Activated CD8-positive, alpha-beta memory T cell treated with anti-CD3 and anti-CD28 coated beads for 1 hour (primary cell): ENCODE measurements at places on chromosomes 5 and 9.

DNA sequence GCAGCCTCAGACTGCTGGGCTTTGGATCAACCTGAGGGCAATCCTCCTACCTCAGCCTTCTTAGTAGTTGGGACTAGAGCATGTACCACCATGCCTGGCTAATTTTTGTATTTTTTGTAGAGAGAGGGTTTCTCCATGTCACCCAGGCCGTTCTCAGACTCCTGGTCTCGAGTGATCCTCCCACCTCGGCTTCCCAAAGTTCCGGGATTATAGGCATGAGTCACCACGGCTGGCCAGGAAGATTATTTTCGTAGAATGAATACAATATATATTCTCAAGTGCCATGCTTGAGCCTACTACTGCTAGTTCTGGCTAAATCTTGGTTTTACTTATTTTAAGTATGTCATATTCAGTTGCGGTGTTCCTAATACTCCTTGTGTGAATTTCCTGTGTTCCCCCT lies 88.2 kb upstream of the CLINT1 start:
- DNase-seq, result no peak

DNA sequence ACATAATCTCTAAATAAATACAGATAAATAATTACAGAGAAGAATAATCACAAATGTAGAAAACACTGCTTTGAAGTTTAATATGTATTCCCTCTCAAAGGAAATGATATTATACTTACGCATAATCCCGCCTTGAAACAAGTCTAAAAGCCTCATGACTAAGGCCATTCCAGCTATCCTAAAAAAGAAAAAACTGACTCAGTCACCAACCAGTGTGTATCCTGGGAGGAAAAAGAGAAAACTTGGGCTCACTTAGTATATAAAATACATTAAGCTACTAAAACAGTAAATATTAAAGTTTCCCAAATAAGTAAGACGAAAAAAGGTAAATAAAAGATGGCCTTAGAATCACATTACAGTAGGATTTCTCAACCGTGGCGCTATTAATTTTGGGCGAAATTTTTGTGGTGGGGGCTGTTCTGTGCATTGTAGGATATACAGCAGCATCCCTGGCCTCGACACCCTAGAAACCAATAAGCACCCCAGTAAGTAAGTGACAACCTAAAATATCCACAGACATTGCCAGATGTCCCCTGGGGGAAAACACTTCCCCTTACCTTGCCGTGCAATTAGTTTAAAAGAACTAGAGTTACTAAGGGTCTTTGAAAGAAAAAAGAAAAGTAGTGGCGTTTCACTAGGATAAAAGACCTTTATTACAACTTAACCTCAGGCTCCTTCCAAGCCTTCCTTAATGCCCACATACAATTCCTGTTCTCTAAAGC lies 1.1 kb downstream of the HSPA9 start:
- DNase-seq, result no peak

DNA sequence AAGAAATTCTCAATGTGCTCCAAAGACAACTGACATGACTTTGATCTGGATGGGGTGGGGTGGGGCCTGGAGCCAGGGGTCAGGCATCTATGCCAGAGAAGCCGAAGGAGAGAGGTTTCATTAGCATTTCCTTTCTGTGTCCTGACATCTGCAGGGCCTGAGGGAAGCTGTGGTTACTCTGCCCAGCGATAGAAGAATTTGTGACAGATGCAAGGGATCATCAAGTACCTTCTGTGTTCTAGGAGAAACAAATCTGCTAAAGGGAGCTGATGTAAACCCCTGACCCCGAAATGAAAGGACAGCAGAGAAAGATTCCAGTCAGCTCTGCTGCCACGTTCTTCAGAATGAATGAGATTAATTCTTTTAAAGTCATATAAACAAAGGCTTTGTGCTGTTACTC lies 335.7 kb downstream of the PRELID2 start:
- no peak for DNase-seq

DNA sequence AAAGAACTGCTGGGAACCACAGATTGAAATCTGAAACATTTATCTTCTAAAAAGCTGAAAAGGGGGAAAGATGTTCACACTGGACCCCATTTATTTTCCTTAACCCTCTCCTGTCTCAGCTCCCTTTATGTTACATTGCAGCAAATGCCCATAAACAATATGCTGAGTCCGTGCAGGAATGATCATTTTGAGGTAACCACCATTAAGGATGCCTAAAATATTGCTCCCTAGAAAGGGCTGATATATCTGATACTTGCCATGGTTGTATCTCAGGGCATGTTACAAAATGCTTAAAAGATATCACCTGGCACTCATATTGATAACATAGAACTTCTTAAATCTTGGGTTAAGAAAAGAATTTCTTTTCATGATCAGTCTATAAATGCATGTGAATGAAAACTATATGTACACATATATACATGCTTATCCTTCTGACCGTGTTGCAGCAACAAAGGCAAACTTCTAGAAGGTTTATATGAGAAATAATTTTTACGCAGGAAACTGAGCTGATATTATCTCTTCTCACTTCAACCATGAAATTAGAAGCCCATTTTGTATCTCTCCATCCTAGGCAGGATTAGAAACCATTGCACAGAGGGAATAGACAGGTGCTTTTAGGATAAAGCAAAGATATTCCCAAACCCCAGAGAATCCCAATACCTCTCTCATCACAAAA lies 362.7 kb upstream of the SLC30A5 start:
- DNase-seq, result no peak

DNA sequence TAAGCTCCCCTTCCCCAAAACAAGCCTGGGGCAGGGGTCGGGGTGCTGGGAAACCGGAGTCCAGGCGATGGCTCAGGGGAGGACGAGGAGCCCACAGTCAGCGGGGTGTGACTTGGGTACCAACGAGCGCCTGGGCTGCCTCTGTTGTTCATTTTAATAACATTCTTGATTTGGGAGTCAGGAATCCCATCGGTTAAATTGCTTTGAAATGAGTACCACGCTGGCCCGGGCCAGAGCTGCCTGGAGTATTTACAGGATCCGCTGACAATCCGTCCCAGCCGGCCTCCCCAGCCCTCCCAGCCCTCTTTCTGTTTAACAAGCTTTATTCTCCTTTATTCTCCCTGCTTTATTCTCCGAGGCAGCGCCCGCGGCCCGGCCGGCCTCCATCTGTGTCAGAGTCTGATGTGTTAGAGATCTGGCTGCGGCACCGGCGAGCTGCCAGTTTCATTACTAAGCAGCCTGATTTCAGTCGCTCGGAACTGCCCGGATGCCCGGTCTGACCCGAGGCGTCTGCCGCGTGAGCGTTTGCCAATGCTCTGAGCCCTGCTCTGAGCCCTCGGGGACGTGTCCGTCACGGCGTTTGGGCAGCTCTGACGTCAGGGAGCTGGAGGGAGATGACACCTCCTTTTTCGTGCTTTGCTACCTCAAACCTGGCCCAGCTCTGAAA lies 16.5 kb upstream of the QRFP start:
- no peak for DNase-seq

DNA sequence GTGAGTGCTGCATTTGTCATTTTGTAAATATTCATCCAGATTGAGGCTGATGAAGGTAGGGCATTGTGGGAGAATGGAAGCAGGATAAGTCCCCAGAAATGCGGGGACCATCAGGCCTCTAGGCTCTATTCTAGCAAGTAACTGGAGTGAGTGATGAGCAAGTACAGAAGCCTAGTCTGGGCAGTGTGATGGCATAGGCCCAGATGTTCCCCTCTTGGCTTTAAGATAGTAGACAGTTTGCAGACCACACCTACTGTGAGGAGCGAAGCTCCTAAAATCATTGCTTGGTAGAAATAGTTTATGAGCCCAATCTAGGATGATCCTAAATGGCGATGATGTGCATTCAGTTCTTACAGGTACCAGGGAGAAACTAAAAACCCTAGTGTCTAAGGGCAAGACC lies 24.3 kb downstream of the NDFIP1 start:
- DNase-seq, result no peak

GRCh38 chr9:5435912-5436311 lies 1.8 kb downstream of the PLGRKT start:
- no peak for DNase-seq

- DNase-seq, result no peak
Measured at GRCh38 chr5:57211039-57211438, 37.2 kb downstream of the GPBP1 start.

GRCh38 chr5:175840050-175840841 lies 31.1 kb upstream of the CPLX2 start:
- no peak for DNase-seq

DNA sequence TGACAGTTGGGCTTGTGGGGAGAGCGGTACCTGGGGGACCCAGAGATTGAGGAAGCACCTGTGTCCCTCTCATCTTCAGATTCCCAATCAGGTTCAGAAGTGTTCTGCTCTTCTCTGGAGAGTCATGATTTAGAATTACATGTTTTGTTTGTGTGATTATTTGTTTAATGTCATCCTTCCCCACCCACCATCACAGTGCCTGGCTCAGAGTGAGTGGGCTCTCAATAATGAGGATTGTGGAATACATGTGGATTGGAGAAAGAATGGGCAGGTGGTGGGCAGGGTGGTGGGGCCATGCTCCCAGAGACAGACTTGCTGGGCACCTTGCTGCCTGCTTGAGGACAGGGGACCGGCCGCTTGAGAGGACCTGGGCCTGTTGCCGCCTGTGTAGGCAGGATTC lies 88.0 kb downstream of the PPARGC1B start:
- DNase-seq, result no peak

DNA sequence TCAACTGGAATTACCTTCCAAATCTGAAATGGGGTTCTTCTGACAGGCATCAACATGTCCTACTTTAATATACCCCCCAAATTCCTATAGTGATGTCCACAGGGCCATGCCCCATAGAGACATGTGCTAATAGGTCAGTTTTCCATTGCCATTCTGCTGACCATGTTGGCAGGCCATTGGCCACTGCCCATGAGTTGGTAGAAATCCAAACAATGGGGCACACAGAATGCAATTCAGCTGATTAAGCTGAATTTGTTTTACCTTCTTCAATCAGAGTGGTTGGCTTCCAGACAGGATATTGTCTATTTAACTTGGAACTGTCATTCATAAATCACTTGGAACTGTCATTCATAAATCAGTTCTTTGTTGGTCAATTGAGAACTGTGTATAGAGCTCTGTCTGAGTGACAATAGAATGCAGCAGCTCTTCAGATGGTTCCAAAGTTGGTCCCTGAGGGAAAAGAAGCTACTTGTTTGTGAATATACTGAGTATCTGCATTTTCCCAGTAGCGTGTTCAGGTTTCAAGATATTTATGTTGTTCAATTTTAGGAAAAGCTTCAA lies 336.9 kb downstream of the DRD1 start:
- no peak for DNase-seq

DNA sequence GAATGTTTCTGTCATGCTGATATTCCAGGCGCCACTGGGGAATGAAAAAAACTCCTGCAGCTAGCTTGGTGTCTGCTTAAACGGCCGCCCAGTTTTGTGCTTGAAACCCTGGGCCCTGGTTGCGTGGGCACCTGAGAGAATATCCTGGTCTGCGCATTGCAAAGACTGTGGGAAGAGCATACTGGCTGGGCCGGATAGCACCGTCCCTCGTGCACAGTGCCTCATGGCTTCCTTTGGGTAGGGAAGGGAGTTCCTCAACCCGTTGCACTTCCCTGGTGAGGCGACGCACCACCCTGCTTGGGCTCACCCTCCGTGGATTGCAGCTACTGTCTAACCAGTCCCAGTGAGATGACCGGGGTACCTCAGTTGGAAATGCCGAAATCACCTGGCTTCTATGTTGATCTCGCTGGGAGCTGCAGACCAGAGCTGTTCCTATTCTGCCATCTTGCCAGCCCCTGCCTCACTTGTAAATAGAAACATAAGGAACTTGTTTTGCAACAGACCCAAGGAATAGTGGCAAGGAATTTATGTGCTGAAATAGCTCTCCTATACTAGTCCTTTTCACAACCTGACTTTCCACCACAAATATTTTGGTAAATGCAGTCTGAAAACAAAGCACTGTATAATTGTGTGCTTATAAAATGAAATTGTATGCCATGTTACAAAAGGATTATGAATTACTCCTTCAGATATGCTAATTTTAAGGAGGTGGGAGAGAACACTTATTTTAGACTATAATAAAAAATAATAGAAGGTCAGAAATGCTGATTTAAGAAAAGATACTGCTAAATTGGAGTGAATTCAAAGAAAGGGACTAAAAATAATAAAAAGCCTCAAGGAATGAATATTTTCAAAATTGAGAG lies 90.3 kb downstream of the ADAMTSL1 start:
- DNase-seq, result no peak

DNA sequence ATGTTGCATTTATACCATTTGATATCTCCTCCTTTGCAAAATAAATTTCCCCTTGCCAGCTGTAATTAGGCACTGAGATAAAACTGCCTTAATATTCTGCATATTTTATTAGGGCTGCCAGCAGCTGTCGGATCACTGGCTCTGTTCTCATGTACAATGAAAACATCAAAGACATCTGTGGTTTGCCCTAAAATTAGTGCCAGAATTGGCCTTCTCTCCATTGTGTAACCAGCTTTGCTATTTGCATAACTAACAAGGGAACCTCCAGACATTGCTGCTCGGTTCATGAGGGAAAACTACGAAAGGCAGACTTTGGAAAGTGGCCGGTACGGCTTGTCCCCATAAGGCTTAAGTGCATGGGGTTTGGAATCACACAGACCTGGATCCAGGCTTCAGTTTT lies 45.5 kb upstream of the KIF2A start:
- DNase-seq, result no peak

DNA sequence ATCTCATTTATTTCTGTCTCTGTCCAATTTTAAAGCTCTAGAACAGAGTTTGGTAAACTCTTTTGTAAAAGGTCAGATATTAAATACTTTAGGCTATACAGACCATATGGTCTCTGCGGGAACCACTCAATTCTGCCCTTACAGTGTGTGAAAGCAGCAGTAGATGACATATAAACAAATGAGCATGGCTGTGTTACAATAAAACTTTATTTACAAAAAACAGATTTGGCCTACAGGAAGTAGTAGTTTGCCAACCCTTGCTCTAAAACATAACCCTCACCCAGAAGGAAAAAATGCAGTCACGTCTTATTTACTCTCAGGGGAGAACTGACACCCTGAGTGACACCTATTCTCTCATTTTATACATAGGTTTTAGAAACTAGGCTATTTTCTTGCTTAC lies 220.4 kb downstream of the DEPDC1B start:
- DNase-seq, result no peak

DNA sequence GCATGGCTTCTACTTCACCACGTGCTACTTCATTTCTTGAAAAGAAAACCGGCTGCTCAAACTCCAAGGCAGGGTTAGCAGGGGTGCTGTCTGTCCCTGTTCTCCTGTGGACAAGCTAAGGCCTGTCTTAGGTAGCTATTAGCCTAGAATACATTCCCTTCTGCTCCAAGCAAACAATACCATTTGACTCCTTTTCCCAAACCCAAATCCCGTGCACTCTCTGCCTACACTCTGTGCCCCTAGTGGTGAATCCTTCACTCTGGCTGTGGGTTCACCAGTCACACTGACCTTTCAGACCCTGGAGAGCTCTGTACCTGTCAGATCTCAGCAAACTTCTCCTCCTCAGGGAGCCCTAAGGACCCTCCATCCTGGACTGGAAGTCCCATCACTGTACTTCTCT lies 211.6 kb downstream of the SLIT3 start:
- DNase-seq, result no peak

- no peak for DNase-seq
Measured at GRCh38 chr9:136107155-136107952, 11.3 kb downstream of the TMEM250 start.

- no peak for DNase-seq
Measured at GRCh38 chr5:88143693-88144218, 124.9 kb downstream of the TMEM161B start.

- no peak for DNase-seq
Measured at GRCh38 chr5:43601454-43602260, 1.3 kb upstream of the NNT start.

- DNase-seq, result no peak
Measured at GRCh38 chr5:142970440-142971030, 200.4 kb downstream of the ARHGAP26 start.
